ENCODE measurements at places on chromosomes 4 and X. TPM values are rescaled to one million over a fixed set of nuclear protein-coding genes. Genes with fewer than 3 reads are reported as not detected.

The MAP7D2 gene
- 9.8 TPM for total RNA-seq

- ATAC-seq, result no peak
Measured at GRCh38 chr4:82774711-82775171, 23.9 kb downstream of the SCD5 start.

- ATAC-seq, result no peak
Measured at GRCh38 chrX:110082161-110082560, 79.2 kb downstream of the TMEM164 start.

GRCh38 chr4:182350041-182350440 is 106.8 kb downstream of the TENM3 start:
- ATAC-seq, result no peak

The FGF5 gene
- 2.2 TPM for total RNA-seq

- ATAC-seq, result no peak
Measured at GRCh38 chr4:66416425-66416824, 746.1 kb upstream of the EPHA5 start.

- ATAC-seq, result no peak
Measured at GRCh38 chr4:112793033-112793432, 156.1 kb downstream of the LARP7 start.

Data from motor neuron (in vitro differentiated cells).